Right forelimb (tissue), 1 donor: ENCODE measurements at places on chromosomes 6 and 20.

- no peak for DNase-seq
Measured at GRCh38 chr6:101824551-101825345, 431.2 kb downstream of the GRIK2 start.

DNA sequence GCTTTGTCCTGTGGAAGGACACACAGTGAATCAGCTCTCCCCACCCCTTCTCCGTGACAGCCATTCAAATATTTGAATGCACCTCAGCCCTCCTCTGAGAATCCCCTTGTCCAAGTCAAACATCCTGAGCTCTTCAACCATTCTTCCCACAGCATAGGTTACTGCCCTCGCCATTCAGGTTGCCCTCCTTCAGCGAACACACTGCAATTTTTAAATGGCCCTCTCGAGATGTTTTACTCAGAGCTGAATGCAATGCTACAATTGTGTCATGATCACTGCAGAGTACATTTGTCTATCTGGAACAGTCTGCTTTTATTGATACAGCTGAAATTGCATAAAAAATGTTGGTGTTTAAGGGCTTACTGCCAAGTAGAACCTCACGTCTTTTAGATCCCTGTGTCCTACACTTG, 48.9 kb downstream of the SLC2A12 start:
- DNase-seq: no peak

DNA sequence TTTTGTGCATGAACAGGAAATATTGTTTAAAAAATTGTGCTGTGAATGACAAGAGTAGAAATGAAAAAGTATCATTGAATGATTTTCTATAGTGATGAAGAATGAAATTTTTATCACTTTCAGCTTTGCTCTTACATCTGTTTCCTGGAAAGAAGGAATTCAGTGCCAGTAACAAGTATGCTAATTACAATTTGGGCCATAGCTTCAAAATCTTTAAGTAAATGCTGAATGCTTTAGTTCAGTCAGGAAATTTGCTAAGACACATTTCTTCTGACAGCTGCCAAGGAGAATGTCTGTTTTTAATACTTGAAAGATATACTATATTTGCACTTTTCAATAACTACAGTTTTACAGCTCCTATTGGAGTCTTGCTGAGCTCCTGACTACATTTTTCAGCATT, 203.7 kb upstream of the RSPO3 start:
- DNase-seq: no peak

DNA sequence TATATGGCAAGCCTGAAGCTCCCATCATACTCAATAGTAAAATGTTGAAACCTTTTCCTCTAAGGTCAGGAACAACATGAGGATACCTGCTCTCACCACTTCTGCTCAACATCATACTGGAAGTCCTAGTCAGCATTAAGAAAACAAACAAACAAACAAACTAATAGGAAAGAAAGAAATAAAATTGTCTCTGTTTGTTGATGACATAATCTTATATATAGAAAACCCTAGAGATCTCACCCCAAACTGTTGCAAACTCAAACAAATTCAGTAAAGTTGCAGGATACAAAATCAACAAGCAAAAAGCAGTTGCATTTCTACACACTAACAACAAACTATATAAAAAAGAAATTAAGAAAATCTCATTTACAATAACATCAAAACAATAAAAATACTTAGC, 20.5 kb downstream of the TTLL2 start:
- DNase-seq: no peak

DNA sequence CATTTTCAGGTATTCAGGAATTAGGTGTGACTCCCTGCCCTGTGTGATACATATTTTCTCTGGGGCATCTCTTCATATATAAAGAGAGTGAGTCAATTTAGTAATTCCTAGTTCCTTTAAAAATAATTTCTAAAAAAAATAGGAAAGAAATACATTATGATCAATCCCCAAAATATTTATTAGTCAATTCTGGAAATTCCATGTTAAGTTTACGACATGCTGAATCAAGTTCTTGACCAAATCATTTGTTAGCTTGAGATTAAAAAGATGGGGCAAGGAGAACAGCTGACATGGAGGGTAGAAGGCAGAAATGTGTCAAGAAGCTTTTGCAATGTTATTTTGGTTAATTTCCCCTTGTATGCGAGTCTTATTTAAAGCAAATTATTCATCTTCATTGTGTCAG, 22.7 kb upstream of the PRDM1 start:
- DNase-seq: no peak

DNA sequence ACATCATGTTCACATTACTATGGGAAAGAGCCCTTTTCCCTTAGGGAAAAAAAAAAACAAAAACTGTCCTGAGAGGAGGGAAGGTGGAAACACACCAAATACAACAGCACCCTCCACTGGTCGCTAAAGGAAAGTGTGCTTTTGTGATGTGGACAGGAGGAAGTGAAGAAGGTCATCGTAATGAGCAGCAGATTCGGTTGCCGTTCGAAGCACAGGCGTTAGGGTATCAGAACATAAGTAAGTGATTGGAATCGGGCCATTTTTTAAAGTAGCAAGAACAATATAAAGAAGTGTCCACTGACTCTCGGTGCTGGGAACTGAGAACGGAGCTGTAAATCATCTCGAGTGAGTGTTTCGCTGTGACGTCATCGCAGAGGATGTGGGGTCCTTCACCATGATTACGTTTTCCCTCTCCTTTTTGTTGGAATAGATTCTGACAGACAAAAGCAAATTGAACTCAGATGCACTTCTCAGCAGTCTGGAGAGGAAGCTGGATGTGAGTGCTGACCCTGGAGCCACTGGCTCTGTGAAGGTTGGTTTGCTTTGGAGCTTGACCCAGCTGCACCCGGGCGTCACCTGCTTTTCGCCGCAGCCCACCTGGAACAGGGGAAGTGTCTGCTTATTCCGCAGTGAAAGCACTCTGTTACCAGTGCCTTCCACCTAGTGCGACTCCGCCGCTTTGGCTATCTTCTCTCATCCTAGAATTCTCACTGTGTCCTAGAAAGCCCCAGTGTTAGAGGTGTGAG, 203.6 kb upstream of the GMDS start:
- no peak for DNase-seq

DNA sequence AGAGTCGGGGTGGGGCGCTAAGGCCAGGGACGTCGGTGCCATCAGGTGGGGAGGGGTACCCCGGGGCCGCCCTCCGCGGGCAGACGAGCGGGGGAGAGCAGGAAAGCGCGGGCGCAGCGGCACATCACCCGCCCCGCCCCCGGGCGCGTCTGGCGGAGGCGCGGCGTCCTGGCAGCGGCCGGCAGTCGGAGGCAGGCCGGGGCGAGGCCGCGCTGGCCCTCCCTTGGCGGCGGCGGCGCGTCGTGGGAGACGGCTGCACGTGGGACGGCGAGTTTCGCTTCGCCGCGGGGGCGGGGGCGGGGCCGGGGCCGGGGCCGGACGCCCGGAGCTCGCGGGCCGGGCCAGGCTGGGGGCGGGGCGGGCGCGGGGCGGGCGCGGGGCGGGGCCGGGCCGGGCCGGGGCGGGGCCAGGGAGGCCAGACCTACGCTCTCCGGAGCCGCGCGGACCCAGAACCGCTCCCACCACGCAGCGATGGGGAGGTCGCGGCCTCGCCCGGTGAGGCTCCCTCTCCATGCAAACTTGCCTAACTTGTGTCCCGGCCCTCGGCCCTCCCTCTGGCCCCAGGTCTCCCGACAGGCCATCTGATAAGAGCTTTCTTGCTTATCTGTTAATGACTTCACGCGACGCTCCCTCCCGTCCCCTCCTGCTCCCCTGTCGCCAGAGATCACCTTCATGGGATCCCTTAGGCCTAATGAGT, 12.5 kb downstream of the ITPR3 start:
- peak; percentile 82 for DNase-seq

DNA sequence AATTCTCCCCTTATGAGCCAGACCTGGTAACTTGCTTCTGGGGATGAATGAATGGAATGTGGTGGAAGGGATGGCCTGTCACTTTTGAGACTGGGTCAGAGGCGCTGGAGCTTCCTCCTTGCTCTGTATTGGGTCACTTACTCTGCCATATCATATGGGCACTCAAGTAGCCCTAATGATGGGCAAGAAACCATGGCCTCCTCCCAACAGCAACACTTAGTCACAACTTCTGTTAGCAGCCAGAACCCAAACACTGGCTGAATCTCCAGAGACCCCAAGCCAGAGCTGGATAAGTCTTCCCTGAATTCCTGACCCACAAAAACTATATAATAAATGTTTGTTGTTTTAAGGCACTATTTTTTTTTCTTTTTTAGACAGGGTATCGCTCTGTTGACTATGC, 5.5 kb downstream of the E2F1 start:
- no peak for DNase-seq

GRCh38 chr6:87261534-87261933, 60.9 kb upstream of the SMIM8 start:
- no peak for DNase-seq

- no peak for DNase-seq
Measured at GRCh38 chr6:19921786-19922185, 84.6 kb downstream of the ID4 start.

DNA sequence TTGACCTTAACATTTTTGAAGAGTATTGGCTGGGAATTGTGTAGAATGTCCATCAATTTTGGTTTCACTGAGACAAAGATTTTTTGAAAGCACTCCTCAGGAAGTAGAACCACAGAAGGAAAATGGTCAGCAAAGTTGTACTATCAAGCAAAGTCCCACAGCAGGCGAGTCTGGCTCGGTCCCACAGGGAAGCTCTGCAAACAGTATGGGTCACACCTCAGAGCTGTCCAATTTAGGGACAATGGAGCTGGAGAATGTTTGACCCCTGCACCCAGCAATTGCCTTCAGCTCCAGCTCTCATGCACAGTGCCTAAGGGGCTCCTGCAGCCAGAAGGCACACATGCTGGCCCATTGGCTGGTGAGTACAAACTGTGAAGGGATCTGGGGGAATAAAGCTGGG, 147.0 kb downstream of the MAFB start:
- no peak for DNase-seq

DNA sequence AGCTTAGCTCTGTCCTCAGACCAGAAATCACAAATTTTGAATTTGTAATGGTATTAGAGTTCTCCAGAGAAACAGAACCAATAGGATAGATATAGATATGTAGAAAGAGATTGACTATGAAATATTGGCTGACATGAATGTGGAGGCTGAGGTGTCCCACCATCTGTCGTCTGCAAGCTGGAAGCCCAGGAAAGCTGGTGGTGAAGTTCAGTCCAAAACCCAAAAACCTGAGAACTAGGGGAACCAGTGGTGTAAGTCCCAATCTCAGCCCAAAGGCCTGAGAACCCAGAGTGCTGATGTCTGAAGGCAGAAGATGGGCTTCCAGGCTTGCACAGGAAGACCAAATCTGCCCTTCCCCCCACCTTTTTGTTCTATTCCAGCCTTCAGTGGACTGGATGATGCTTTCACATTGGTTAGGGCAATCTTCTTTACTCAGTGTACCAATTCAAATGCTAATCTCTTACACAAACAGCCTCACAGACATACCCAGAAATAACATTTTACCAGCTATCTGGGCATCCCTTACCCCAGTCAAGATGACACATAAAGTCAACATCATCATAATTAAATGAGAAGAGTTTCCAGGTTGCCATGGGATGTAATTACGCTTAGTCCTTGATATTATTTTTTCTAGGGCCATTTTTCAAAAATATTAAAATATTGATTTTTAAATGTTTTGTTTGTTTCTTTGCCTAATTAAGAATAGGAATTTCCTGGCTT, 570.8 kb downstream of the UTRN start:
- DNase-seq: no peak

- no peak for DNase-seq
Measured at GRCh38 chr6:134626589-134626988, 308.7 kb upstream of the SGK1 start.

DNA sequence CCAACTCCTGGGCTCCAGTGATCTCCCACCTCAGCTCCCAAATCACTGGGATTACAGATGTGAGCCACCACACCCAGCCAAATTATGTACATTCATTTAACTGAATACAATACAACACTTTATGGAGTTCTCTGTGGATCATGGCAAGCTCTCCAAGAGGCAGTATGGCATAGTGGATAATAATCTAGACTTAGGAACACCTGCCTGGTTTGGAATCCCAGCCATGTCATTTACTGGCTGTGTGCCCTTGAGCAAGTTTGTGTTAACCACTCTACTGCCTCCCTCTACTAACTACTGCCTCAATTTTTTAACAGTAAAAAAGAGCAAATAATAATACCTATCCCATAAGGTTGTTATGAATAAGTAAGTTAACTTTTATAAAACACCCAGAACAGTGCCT, 1.9 kb upstream of the ETV7 start:
- no peak for DNase-seq

- no peak for DNase-seq
Measured at GRCh38 chr20:3014662-3015061, 28.8 kb upstream of the GNRH2 start.

GRCh38 chr6:11971154-11971553, 41.0 kb upstream of the HIVEP1 start:
- no peak for DNase-seq

DNA sequence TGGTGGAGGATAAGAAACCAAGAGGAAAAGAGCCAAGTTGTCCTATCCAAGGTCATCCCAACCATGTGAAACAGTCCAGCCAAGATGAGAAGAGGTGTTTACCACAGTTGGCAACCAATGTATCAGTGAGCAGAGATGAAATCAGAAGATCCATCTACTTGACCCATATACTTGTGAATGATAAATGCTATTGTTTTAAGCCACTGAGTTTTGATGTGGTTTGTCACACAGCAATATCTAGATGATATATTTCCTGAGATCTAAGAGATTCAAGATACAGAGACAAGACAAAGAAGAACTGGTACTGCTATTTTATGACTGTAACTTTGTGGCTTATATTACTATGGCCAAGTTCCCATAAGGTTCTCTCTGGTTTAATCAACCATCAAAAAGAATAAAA, 721.2 kb downstream of the MAFB start:
- DNase-seq: no peak

DNA sequence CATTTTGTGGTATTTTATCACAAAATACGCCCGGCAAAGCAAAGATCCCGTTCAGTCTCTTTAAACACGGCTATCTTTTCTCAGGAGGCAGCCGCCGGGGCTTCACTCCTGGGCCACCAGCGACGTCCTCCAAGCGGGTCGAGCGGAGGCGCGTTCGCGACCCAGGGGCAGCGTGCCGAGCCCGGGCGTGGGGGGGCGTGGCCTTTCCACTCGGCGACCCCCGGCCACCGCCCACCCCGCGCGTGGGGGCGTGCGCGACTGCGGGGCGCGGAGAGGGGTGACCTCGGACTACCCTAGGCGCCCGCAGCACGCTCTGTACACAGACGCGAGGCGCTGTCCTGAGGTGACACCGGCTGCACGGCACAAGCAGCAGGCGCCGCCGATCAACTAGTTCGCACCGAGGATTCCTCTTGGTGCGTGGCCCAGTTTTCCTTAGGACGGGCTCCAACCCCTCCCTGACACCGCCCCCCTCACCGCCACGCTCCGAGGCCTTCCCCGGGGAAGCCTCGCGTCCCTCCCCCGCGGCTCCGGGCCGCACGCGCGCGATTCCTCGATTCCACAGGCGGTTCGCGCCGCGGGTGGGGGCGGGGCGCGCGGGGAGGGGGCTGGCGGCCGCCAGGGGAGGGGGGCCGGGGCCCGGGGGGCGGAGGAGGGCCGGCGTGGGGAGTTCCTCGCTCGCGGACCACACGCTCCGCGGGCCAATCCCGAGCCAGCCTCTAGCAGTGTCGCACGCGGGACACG, 1.1 kb upstream of the JARID2 start:
- no peak for DNase-seq

- no peak for DNase-seq
Measured at GRCh38 chr20:61253264-61253639, 1.2 kb downstream of the CDH4 start.

- DNase-seq: no peak
Measured at GRCh38 chr6:23016696-23017095, 447.3 kb downstream of the HDGFL1 start.

GRCh38 chr20:35901678-35902544, 52.4 kb downstream of the SCAND1 start:
- no peak for DNase-seq

- DNase-seq: no peak
Measured at GRCh38 chr20:1286267-1287024, 20.4 kb downstream of the SNPH start.

- no peak for DNase-seq
Measured at GRCh38 chr20:51184289-51184688, 161.4 kb upstream of the KCNG1 start.
